Osteoblast (primary cell): ENCODE measurements at places on chromosomes 7 and 10.

GRCh38 chr7:89023877-89024276, 228.3 kb upstream of the TEX47 start:
- no peak for DNase-seq

GRCh38 chr10:125023255-125023654, 81.3 kb downstream of the ZRANB1 start:
- DNase-seq, result no peak

DNA sequence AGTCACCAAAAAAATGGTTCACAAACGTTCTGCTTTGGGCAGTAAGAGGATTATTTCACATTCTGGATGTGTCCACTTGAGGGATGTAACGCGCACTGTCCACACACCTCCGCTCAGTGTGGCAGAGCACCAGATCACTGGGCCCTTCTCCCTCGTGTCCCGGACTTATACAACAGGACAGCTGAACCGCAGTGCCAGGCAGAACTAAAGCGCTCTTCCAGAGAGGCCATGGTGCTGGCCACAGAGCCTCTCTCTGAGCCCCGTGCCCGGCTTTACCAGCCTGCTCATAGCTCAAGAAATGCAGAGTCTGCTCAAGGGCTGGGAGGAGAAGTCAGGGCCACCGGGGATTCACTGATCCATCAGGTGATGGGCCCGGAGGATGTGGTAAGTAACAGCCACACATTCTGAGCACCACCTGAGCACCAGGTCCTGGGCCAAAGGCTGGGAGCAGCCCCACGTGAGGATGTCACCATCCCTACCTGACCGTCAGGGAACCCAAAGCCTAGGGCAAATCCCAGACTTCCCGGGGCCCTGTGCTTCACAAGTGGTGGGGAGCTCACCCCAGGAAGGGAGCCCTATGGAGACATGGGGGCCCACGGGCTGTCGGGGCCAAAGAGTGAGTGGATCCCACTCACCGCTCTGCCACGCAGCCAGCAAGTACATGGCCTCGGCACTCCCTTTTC, 74.9 kb downstream of the FAM53B start:
- no peak for DNase-seq

GRCh38 chr10:79555354-79556309, 4.6 kb downstream of the SFTPA2 start:
- no peak for DNase-seq
